SK-N-SH (cell line): ENCODE measurements at places on chromosomes 16 and 17.

DNA sequence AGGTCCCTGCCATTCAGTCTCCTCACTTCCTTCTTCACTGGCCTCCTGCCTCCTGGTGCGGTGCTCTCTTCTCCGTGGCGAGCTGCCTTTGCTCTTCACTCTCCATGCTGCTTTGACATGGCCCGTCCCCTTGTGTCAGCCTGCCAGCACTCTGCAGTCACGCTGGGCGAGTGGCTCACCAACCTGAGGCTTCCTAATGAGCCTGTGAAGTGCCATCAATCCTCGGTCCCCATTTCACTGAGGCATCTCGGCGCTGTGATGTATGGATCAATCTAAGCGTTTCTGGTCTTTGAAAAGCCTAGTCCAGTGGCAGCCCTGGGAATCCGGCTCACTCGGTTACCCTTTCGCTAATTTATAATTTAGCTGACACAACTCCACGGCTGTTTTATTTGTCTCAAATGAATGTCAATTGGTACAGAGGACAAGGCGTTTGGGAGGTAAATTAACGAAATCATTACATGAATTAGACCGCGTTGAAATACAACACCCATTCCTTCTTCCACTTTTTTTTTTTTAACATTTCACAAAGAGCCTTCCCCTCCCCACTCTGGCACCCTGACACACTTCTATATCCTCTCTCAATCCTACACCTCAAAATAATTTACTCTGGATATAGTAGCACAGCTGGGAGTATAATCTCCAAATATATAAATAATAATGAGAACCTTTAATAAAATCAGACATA lies 610.7 kb downstream of the TMEM114 start:
- DNase-seq: no peak

GRCh38 chr16:8505327-8505991 lies 84.9 kb downstream of the TMEM114 start:
- no peak for DNase-seq

- no peak for DNase-seq
Observed at GRCh38 chr17:78642707-78643106, 65.5 kb upstream of the DNAH17 start.

GRCh38 chr16:21717608-21718007 lies 53.8 kb downstream of the OTOA start:
- DNase-seq: no peak

DNA sequence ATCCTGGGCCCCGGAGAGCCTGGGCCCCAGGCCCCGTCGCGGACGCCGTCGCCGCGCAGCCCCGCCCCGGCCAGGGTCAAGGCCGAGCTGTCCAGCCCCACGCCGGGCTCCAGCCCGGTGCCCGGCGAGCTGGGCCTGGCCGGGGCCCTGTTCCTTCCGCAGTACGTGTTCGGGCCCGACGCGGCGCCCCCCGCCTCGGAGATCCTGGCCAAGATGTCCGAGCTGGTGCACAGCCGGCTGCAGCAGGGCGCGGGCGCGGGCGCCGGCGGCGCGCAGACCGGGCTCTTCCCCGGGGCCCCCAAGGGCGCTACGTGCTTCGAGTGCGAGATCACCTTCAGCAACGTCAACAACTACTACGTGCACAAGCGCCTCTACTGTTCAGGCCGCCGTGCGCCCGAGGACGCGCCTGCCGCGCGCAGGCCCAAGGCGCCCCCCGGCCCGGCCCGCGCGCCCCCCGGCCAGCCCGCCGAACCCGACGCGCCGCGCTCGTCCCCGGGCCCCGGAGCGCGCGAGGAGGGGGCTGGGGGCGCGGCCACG lies 36.8 kb upstream of the ZC3H18 start:
- no peak for DNase-seq

DNA sequence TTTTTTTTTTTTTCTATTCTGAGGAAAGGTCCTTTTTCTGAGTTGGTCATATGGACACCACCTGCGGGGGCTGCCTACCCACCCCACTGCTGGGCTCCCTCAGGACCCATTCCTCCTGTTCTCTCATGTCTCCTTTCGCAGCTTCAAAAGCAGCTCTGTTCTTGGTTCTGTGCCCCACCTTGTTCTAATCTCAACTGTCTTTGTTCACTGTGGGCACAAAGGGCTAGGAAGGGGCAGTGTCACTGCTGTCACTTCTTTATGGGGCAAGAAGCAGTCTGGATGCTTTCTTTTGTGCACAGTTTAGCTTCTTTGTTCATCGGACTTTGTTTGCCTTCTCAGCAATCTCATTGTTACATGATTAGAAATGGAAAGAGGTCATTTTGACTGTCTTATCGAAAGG lies 7.1 kb downstream of the GOSR2 start:
- DNase-seq: no peak

DNA sequence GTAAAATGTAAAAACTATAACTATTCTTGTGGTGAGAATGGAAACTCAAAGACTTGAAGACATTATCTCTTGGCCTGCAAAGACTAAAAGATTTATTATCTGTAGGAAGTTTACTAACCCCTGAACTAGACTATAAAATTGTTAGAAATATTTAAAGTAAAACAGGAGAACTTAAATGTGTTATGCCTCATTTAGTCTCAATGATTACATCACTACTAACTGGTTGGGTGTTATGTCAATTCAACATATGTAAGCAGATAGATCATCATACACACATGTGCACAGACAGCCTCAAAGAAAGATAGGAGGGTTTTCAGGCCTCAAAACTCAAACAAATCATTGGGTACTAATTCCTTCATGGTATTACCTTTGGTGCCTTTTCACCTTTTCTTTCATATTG lies 7.6 kb downstream of the STX8 start:
- no peak for DNase-seq

DNA sequence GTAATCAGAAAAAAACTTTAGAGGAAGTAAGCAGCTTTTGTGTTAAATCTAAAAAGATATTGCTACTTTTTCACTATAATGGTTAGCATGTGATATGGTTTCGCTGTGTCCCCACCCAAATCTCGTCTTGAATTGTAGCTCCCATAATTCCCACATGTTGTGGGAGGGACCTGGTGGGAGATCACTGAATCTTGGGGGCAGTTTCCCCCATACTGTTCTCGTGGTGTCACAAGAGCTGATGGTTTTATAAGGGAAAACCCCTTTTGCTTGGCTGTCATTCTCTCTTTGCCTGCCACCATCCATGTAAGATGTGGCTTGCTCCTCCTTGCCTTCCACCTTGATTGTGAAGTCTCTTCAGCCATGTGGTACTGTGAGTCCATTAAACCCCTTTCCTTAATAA lies 117.1 kb downstream of the KCNJ2 start:
- no peak for DNase-seq
